ENCODE measurements at places on chromosomes 2 and 18. TPM values are rescaled to one million over a fixed set of nuclear protein-coding genes. Genes with fewer than 3 reads are reported as not detected.

The TWIST2 gene
- total RNA-seq = not detected

The STON1 gene
- total RNA-seq = 3.8 TPM

The ASAP2 gene
- 0.30 TPM for total RNA-seq

The SNED1 gene
- 37.7 TPM for total RNA-seq

The TDRD15 gene
- total RNA-seq = not detected

The POLR1A gene
- total RNA-seq = 25.7 TPM

The RGPD3 gene
- total RNA-seq = 0.13 TPM

The DCDC2C gene
- total RNA-seq = not detected

The PTPN4 gene
- 110 TPM for total RNA-seq

The FEV gene
- not detected for total RNA-seq

- H3K27me3 ChIP-seq = no peaks in the 10 kb centered on the region
- H3K27ac ChIP-seq = no peak overlapping the region
- DNase-seq = no peak
- H3K4me1 ChIP-seq = no peaks in the 10 kb centered on the region
- H3K4me3 ChIP-seq = no peak overlapping the region
Measured at GRCh38 chr2:44679990-44680389, 261.5 kb upstream of the SIX3 start.

GRCh38 chr2:886072-887022 is 64.3 kb upstream of the SNTG2 start:
- no peak overlapping the region for H3K27ac ChIP-seq
- H3K36me3 ChIP-seq = no peaks in the 10 kb centered on the region
- H3K27me3 ChIP-seq = no peaks in the 10 kb centered on the region

- H3K27ac ChIP-seq = no peak overlapping the region
- no peaks in the 10 kb centered on the region for H3K27me3 ChIP-seq
- no peak overlapping the region for H3K4me3 ChIP-seq
- no peaks in the 10 kb centered on the region for H3K4me1 ChIP-seq
- DNase-seq = no peak
Measured at GRCh38 chr2:137449454-137449853, 514.8 kb upstream of the HNMT start.

DNA sequence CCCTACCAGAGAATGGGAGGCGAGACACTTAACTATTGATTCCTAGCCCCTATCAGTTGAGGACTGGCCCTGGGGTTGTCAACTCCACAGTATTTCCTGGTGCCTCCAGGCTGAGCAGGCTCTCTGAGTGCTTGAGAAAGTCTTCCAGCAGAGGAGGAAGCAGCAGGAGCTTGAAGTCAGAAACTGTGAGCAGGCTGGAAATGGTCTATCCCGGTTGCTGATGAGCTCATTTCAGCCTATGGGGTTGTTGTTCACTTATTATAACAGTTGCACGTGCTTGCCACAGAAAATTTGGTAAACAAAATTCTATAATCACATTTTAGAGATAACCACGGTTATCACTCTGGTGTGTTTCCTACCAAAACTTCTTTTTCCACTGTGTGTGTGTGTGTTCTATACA is 254.7 kb upstream of the THUMPD2 start:
- H3K27ac ChIP-seq = no peak overlapping the region
- H3K27me3 ChIP-seq = no peaks in the 10 kb centered on the region
- H3K4me1 ChIP-seq = no peaks in the 10 kb centered on the region
- DNase-seq = no peak
- no peak overlapping the region for H3K4me3 ChIP-seq

DNA sequence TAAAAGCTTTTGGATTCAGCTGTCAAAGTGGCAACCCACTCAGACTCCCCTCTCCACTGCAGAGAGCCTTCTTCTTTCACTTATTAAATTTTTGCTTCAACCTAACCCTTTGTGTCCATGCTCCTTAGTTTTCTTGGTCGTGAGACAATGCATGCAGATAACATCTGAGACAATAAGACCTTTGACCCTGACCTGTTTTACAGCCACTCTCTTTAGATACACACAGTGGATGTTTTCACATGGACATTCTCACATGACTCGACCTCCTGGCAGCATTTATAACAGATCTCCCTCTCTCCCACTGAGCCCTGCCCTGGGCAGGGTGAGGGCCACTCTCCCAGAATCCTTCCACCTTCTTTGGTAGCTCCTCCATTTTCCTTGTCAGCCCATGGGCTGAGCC is 30.4 kb upstream of the IL36G start:
- no peak overlapping the region for H3K4me3 ChIP-seq
- H3K27me3 ChIP-seq = no peaks in the 10 kb centered on the region
- no peaks in the 10 kb centered on the region for H3K36me3 ChIP-seq

- no peaks in the 10 kb centered on the region for H3K27me3 ChIP-seq
- DNase-seq = peak; percentile 41
- no peaks in the 10 kb centered on the region for H3K36me3 ChIP-seq
- no peak overlapping the region for H3K27ac ChIP-seq
- no peaks in the 10 kb centered on the region for H3K4me1 ChIP-seq
- no peak overlapping the region for H3K4me3 ChIP-seq
Measured at GRCh38 chr18:47100212-47100831, 50.0 kb downstream of the HDHD2 start.

GRCh38 chr18:45817543-45817942 is 7.9 kb upstream of the SIGLEC15 start:
- no peaks in the 10 kb centered on the region for H3K36me3 ChIP-seq
- peaks cover 2% of the 10 kb centered on the region for H3K27me3 ChIP-seq
- H3K4me3 ChIP-seq = no peak overlapping the region
- DNase-seq = no peak

DNA sequence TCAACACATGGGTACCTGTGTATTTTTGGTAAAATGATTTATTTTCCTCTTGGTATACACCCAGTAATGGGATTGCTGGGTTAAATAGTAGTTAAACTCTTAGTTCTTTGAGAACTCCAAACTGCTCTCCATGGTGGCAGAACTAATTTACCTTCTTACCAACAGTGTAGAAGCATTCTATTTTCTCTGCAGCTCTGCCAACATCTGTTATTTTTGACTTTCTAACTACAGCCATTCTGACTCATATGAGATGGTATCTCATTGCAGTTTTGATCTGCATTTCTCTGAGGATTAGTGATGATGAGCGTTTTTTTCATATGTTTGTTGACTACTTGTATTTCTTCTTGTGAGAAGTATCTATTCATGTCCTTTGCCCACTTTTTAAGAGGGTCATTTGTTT is 180.6 kb downstream of the FSIP2 start:
- no peak overlapping the region for H3K4me3 ChIP-seq
- H3K27me3 ChIP-seq = no peaks in the 10 kb centered on the region
- no peaks in the 10 kb centered on the region for H3K36me3 ChIP-seq
- H3K27ac ChIP-seq = no peak overlapping the region
- no peaks in the 10 kb centered on the region for H3K4me1 ChIP-seq
- DNase-seq = no peak

- no peak for DNase-seq
- no peak overlapping the region for H3K27ac ChIP-seq
- no peaks in the 10 kb centered on the region for H3K36me3 ChIP-seq
Measured at GRCh38 chr2:216830346-216830745, 29.5 kb downstream of the TNP1 start.

Data from T-cell (primary cell).